ENCODE measurements at places on chromosomes 2 and 18. TPM values are rescaled to one million over a fixed set of nuclear protein-coding genes. Genes with fewer than 3 reads are reported as not detected.

- DNase-seq: no peak
Observed at GRCh38 chr2:5227062-5227699, 465.0 kb upstream of the SOX11 start.

DNA sequence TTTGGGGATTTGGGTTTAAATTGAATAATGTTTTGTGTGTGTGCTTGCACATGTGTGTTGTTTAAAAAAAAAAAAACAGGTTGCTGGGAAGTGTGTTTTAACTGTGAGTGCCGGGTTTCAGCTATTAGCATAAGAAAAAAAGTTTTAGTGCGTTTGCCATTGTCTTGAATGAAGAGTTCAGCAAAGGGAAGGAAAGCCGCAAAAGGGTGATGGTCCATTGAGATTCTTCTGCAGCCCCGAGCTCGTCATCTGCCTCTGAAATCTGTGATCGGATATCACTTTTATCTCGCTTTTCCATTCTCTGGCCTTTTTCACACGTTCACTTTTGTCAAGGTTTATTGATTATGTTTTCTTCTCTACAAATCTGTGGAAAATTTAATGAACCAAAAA, 4.7 kb downstream of the GLI2 start:
- no peak for DNase-seq

GRCh38 chr2:148643421-148643820, 1.1 kb upstream of the EPC2 start:
- DNase-seq: no peak

DNA sequence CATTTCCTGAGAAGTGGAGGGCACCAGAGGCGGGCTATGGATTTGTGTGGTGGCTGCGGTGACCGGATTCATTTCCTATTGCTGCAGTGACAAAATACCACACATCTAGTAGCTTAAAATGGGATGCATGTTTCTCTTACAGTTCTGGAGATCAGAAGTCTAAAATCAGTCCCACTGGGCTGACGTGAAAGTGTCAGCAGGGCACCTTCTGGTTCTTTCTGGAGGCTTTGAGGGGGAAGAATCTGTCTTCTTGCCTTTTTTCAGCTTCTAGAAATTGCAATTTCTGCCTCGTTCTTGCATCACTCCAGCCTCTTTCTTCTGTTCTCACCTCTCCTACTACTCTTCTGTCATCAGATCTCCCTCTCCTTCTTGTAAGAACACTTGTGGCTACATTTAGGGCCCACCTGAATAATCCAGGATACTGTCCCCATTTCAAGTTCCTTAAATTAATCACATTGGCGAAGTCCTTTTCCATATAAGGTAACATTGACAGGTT, 111.2 kb downstream of the MARCHF4 start:
- DNase-seq: no peak

GRCh38 chr2:237268004-237268708, 145.8 kb downstream of the COL6A3 start:
- no peak for DNase-seq

The MC4R gene
- total RNA-seq: not detected

The EFR3B gene
- total RNA-seq: 0.43 TPM

The TMEM169 gene
- total RNA-seq: not detected

The PRKAG3 gene
- not detected for total RNA-seq

Data from MG63 (cell line).